ENCODE measurements at places on chromosomes 12 and 14.

DNA sequence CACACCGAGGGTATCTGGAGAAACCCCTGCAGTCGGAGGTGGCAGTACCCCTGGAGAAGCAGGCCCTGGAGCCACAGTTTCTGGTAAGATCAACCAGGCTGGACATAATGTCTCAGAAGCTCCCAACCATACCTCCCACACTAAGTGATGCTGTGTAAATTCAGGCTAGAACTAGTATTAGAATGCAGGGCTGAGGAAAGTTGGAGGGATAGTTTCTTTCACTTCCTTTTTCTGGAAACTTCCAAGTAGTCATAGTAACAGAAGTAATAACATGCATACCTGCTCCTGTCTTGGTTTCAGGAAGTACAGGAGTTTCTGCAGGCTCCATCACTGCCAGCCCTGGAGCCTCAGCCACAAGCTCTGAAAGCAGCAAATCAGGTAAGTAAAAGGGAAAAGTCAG, 228.1 kb upstream of the CNTN1 start:
- no peak for DNase-seq

DNA sequence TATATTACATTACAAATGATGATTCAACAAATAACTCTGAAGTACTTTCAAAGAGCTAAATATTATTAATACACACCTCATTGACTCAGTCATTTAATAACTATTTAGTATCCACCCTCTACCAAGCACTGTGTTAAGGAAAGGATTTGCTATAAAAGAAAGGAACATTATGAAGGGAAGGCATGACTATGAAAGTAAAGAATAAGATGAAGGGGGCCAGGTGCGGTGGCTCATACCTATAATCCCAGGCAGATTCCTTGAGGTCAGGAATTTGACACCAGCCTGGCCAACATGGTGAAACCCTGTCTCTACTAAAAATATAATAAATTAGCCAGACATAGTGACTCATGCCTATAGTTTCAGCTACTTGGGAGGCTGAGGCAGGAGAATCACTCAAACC, 107.9 kb downstream of the PLCZ1 start:
- DNase-seq, result no peak

DNA sequence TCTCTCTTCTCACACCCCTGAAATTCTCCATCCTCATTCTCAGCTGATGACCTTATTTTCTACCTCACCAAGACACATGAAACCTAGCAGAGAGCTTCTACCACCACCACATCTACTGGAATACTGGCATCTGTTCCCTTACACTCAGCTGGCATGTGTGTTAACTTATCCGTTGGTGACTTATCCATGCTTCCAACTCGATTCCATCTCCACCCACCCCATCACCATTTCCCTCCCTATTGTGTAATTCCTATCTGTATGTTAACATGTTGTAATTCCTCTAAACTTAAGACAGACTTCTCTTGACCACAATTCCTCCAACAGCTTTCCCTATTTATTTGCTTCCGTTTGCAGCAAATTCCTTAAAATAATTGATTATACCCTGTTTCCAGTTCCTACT, 15.4 kb downstream of the C1S start:
- DNase-seq, result no peak

DNA sequence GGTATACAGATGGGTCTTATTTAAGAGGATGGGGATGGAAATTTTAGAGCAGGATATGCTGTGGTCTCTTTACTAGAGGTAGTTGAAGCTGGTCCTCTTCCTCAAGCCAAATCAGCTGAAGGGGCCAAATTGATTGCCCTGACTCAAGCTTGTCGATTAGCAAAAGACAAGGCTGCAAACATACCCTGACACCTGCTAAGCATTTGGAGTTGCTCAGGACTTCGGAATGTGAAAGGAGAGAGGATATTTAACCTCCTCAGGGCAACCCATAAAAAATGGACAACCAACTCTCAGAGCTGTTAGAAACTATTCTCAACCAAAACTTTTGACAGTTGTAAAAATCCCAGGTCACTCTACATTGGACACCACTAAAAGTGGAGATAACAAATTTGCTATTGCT, 15.6 kb downstream of the PTGDR start:
- DNase-seq, result no peak

GRCh38 chr12:87320724-87321123, 708.5 kb downstream of the C12orf50 start:
- DNase-seq, result no peak

- DNase-seq, result no peak
These were observed 75.8 kb upstream of the HOXC13 start for GRCh38 chr12:53862831-53863230.

DNA sequence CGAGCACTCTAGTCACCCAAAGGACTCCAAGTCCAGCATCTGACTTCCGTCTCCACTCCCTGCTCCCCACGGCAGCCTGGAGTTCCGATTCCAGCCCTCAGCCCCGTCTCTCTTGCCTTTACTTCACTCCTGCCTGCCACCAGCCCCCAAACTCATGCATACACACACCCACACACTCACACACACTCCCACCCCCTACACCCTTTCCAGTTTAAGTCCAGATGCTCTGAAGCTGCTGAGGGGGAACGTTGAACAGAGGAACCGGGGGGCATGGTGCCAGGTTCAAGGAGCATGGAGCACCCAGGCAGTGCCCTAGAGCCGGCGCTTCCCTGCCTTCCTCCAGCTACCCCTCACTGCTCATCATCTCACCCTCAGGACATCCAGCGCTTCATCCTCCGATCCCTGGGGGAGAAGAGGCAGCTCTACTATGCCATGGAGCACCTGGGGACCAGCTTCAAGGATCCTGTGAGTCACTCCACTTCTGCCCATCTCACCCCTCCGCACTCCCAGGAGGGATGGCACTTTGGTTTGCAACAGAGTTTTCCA, 3.3 kb downstream of the P3H3 start:
- no peak for DNase-seq

GRCh38 chr14:32217301-32217700, 14.2 kb upstream of the RNU6-8 start:
- DNase-seq, result no peak

GRCh38 chr14:86464341-86464740, 934.4 kb downstream of the FLRT2 start:
- DNase-seq, result no peak

DNA sequence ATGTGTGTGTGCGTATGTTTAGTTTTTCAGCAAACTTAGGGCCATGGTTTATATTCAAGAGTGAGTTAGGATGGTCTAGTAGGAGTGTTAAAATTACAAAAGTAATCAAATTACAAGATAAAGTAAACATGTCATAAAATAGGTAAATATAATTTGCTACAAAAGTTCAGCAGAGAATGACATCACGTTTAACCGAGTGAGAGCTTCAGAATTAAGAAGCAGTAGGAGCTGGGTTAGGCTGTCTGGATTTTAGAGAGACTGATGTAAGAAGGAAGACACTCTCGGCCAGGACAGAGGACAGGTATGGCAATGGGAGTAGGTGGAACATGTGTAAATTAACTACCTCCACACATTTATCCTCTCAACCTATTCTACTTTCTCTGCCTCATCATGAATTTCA, 11.6 kb upstream of the MGST1 start:
- no peak for DNase-seq

- no peak for DNase-seq
These were observed 91.3 kb downstream of the DUSP6 start for GRCh38 chr12:89260841-89261637.

DNA sequence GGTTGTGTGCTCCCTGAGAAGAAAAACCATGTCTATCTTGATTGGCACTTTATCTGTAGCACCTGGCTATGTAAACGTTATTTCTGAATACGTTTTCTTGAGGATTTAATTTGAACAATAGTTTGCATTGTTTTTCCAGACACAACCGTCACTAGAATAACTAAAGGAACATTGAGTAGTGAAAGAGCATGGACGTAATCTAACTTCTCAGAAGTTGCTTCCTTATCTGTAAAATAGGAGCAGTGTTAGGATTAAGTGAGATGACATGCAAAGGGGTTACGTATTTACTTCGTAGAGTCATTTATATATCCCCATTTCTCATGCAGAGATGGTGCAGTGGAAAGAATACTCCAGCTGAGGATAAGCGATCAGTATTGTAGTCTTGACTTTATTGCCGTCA, 8.1 kb downstream of the AEBP2 start:
- no peak for DNase-seq

DNA sequence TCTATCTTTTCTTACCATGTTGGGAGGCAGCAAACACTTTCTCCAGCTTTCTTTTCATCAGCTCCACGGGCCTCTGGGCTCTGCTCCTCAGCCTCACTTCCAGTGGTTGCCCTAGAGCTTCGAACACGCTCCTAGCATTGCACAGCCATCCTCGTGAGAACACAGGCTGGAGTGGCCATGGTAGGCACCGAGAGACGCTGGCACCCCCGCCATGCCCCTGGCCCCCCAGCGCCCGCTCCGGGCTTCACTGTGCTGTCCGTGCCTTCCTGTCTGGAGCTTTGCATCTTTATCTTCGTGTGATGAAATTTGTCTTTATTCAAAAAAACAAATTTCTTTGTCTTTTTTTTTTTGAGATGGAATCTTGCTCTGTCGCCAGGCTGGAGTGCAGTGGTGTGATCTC, 352.2 kb downstream of the TMEM121 start:
- no peak for DNase-seq

DNA sequence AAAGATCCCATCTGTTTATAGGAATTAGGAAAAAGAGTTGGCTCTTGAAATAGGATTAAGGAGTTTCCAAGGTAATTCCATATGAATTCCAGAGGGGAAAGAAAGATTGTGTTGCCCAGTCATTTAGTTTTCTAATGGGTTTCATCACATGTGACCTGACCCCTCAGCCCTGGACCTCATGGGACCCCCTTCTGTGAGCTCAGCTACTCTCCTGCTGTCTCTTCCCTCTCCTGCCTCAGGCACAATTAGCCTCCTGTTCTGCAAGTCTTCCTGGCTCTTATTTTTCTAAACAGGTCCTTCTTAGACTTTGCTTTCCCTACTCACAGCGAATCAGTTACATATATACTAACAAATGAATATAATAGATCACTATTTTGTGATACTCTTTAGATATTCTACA, 237.7 kb downstream of the TRHDE start:
- no peak for DNase-seq

- no peak for DNase-seq
These were observed 51.0 kb downstream of the PTGER2 start for GRCh38 chr14:52365071-52365470.

DNA sequence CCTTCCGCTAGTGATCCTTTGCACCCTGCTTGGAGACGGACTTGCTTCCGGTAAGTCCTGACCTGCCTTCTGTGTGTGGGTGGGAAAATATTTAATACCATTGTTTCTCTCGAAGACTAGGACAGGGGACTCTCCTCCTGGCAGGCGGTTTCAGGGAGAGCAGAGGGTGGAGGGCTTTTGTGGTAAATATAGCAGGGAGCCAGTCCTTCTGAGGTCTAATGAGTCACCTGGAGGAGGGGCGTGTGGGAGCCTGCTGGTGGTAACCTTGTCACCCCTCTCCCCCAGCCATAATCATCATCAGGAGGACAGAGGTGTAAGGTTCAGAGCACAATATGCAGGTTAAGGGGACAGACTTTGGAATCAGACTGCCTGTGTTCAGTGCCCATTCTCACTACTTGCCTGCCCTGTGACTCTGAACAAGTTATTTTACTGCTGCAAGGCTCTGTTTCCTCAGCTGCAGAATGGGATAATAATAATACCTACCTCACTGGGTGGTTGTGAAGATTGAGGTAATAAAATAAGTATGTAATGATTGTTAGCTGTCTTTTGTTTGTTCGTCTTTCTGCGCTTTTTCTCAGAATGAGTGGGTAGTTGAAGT, 47.4 kb downstream of the SUSD6 start:
- DNase-seq, result peak; percentile 55

GRCh38 chr12:111442301-111443045, 36.8 kb downstream of the SH2B3 start:
- no peak for DNase-seq

DNA sequence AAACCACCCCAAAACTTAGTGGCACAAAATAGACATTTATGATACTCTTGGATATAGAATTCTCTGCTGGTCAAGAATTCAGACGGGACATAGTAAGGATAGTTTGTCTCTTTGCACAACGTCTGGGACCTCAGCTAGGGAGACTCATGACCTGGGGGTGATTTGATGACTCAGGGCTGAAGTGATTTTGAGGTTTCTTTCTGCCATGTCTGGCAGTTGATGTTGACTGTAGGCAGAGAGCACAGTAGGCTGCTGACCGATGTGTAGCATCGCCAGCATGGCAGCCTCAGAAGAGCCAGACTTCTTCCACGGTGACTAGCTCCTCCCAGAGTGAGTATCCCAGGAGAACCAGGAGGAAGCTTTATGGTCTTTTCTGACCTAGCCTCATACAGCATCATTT, 88.9 kb upstream of the FRMD6 start:
- DNase-seq, result no peak

DNA sequence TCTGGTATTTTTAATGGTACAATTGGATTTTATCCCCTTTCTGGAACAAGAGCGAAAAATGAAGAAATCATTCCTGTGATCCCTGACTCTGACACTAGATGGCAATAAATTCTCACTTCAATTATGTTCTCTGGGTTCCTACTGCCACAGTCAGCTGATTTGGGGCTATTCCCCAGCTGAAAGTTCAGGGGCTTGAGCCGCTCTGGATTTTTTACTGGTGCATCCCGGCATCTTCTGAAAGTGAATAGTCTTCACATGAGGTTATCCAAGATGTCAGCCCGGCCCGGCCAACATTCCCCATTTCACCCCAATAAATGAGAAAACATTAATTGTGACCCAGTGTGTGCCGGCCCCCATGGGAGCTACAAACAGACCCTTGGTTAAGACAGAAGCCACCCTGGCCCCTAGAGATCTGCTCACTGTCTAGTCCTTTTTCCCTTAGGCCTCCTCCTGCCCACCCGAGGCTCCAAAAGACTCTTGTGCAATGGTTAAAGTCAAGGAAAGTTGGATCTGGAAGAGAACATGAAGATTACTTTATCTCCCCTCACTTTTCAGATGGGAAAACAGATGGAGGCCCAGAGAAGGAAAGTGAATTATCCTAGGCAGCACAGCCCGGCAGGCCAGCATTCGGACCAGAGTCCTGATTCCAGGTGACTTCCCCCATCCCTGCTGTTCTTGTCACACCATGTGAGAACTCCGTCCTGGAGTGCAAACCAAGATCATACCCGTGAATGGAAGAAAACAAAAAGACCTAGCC, 20.8 kb downstream of the CKAP4 start:
- peak; percentile 31 for DNase-seq

DNA sequence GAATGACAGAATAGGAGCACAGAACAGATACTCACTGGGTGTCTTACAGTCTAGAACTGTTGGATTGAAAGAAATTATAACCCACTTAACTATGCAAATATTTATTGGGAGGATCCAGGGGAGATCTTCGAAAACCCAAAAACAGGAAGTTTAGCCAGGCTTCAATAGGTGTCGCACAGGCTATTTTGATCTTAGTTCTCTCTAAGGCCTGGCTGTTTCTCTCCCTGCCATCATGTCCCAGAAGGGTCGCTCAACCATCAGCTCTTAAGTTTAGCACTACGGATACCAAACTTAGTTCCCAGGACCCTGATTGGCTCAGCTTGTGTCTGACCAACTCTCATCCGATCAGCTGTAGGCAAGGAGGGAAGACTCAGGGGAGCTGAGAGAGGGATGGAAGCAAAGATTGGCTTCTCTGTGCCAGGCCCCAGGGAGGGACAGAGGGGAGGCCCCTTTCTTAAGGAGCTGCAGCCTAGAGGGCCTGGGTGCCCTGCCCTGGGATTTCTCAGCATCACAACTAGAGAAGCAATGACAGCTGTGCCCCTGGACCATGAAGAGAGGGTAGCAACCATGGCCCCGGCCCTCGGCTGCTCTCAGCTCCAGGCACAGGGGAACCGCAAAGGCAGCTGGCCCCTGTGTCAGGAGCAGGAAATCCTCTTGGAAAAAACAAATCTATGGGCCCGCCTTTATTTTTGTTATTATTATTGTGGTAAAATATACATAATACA, 13.5 kb downstream of the PHETA1 start:
- DNase-seq, result no peak

GRCh38 chr14:38868399-38869290, 234.4 kb downstream of the SEC23A start:
- no peak for DNase-seq

Measured in CD4-positive, alpha-beta T cell treated with Interleukin-6 for 4 hours (primary cell).